ENCODE measurements at places on chromosomes 11 and 22.

GRCh38 chr11:2781408-2782274, 81.8 kb upstream of the KCNQ1OT1 start:
- no peak for DNase-seq

DNA sequence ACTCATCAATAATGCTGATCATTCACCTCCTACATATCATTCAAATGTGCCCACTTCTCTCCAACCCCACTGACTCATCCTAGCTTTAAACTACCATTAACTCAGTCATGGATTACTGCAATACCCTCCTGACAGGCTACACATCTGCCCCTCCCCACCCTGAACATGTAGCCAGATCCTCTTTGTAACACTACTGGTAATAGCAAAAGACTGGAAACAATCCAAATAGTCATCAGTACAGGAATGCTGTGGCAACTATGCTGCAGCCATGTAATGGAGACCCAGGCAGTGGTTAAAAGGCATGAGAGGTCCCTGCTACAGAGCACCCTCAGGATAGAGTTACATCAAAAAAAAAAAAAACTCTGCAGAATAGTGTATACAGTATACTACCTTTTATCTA, 16.6 kb downstream of the SLC43A3 start:
- DNase-seq = peak; percentile 73

- DNase-seq = peak; percentile 52
Observed at GRCh38 chr11:86115542-86116385, 46.9 kb upstream of the PICALM start.

DNA sequence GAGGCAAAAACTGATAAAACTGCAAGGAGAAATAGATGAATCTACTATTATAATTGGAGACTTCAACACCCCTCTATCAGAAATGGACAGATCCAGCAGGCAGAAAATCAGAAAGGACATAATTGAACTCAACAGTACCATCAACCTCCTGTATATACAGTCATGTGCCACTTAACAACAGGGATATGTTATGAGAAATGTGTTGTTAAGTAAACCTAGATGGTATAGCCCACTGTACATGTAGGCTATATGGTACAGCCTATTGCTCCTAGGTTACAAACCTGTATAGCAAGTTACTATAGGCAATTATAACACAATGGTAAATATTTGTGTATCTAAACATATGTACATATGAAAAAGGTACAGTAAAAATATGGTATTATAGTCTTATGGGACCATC, 66.8 kb upstream of the PHF21A start:
- DNase-seq = no peak

- peak; percentile 69 for DNase-seq
Observed at GRCh38 chr22:35835267-35835997, 117.8 kb downstream of the APOL5 start.

GRCh38 chr11:128628686-128629085, 41.3 kb upstream of the ETS1 start:
- no peak for DNase-seq

- DNase-seq = peak; percentile 29
Observed at GRCh38 chr11:111765320-111765983, 737 bp downstream of the PPP2R1B start.

- DNase-seq = peak; percentile 47
Observed at GRCh38 chr22:33018232-33018864, 39.8 kb downstream of the SYN3 start.

GRCh38 chr22:43658823-43659222, 153.3 kb downstream of the EFCAB6 start:
- no peak for DNase-seq

GRCh38 chr11:126415128-126415527, 59.6 kb downstream of the ST3GAL4 start:
- no peak for DNase-seq

GRCh38 chr11:21007297-21007696, 337.9 kb downstream of the NELL1 start:
- no peak for DNase-seq

- DNase-seq = no peak
Observed at GRCh38 chr11:117855186-117855845, 21.1 kb downstream of the FXYD6 start.

DNA sequence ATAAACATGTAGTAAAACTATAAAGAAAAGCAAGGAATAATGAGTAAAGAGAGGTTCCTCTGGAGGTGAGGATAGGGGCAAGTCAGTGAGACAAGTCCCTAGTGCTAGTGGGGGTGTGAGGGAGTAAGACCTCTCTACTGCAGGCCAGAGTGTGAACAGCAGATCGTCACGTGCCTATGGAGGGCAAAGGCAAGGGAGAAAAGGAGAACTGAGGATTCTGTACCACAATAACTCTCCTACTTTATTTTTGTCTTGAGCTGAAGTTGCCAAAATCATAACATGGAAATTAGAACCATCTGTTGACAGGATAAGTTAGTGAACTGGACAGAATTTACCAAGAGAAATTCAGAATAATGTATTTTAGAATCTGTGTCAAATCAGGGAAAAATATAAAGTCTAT, 77.6 kb downstream of the ENTHD1 start:
- no peak for DNase-seq

DNA sequence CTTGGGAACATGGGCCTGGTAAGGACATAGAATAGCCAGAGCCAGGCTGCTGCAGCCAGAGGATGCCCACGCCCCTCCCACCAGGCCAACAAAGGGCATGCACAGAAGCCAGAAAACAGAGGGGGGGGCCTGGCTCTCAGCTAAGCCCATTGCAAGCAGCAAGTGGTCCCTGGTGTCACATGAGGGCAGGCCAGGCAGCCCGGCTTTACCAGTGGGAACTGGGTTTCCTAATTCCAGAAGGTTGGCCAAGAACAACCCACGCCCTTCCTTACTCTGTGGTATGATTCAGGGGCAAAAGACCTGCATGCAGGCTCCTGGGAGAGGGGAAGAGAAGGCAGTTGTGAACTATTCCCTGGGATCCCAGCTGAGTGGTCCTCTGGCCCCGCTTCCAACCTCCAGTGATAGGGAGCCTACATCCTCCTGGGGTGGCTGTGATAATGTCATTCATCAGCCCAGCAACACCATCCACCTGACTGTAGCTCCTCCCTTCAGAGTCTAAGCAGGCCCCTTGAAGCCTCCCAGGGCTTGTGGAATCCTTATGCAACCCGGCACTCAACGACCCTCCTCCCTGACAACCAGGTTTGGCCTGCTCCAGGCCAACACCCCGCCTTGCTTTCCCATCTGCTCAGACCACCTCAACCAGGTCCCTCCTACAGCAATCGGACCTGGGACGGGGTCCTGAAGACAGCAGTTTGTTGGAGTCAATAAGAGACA, 62.1 kb upstream of the LMO1 start:
- no peak for DNase-seq

GRCh38 chr22:36746375-36746970, 29.4 kb downstream of the IFT27 start:
- DNase-seq = no peak

DNA sequence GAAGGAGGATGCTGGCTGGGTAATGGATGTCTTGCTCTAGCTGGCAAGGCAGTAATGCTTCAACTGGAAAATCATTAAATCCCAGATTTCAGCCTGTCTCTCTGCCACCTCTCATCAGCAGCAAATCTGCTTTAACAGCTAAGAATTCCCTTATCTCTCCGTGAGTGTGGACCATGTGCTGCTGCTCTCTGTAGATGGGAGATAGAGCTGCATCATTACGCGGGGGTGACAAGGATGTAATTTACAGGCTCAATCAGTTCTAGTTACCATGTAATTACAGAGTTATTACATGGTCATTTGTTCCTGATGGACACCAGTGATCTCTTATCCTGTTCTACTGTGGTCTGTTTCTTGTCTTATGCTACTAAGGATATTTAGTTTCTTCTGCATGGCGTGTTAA, 665.4 kb downstream of the NTM start:
- no peak for DNase-seq

- DNase-seq = peak; percentile 94
Observed at GRCh38 chr22:21816787-21817496, 50.5 kb downstream of the MAPK1 start.

GRCh38 chr11:130705670-130706421, 210.4 kb downstream of the SNX19 start:
- DNase-seq = no peak

GRCh38 chr11:37109286-37109585, 511.2 kb upstream of the RAG2 start:
- peak; percentile 76 for DNase-seq

GRCh38 chr11:87265979-87266378, 228.2 kb downstream of the TMEM135 start:
- no peak for DNase-seq

DNA sequence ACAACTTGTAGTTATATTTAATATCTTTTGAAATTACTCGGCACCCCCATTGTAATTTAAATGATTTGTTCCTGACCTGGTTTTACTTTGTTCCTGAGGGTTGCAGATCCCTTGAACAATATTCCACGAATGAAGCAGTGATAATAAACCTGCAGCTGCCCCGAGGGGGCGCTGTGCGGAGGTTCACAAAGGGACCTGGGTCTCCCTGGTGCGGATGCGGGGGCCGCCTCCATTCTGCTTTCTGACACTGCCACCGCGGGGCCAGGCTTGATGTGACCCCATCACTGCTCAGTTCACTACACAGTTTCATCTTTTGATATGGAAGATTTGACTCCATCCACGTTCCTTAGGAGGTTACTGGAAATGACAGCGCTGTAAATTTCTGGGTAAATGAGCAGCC, 62.9 kb upstream of the PRODH start:
- peak; percentile 20 for DNase-seq

DNA sequence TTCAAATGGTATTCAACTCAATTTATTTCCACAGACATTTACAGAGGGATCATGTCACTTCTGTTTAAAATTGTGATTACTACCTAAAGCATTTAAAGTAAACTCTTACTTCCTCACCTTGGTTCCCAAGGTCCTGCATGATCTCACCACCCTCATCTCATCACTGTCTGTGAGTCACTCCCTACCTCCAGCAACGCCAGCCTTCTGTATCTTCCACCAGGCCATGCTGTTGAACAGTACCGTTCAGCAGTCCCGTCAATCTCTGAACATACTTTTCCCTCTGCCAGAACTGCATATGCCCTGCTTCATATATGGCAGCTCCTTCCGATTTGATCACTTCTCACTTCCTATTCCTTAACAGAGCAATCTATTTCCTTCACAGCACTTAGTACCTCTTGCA, 2.0 kb downstream of the FBXO3 start:
- DNase-seq = peak; percentile 58

DNA sequence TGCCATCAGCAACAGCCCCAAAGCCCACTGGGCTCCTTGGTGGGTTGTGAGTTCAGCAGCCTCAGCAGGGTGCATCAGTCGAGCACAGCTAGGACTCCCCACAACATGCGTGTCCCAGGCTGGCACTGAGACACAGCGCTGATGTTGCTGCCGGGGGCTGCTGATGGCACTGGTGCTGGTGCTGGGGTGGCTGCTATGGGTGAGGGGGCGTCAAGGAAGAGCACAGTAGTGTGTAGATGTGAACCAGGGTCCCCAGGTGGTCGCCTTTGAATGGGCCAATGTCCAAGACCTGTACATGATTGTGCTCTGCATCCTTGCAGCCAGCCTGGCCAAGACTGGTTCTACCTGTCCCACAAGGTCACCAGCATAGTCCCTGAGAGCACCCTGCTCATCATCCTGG, 121.3 kb upstream of the SERPIND1 start:
- DNase-seq = no peak

DNA sequence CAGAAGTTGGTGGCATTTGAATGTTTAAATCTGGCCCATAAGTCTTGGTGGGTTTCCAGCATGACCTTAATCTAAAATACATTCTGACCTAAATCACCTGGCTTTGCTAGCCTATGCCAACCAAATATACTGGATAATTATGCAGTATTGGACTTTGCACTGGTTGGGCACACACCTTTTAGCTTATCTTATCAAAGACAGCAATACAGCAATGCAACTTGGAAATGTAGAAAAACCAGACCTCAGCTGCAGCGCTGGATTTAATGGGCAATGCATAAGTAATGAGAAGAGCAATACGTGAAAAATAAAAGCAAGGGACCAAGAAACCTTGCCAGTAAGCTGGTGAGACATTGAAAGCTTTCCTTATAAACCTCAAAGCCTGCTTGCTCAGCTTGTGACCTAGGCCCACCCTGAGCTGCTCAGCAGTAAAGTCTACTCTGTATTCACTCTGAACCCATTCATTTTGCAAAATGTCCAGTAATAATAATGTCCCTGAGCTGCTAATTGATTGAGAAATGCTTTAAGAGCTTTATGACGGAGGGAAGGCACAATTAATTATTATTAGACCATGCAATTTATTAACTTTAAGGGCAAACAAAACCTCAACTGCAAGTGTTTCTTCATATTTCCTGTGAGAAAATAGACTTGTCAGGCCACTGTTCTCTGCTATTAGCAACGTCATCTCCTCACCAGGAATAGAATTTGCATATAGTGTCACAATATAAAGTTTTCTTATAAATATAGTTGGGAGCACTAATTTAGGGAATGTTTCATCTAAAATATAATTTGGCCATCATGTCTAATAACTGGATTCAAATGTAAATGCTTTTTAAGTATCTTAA, 49.4 kb upstream of the CEP295 start:
- no peak for DNase-seq

GRCh38 chr11:70483077-70483861, 84.9 kb downstream of the CTTN start:
- peak; percentile 66 for DNase-seq

- DNase-seq = peak; percentile 32
Observed at GRCh38 chr22:37443977-37444376, 16.7 kb upstream of the ELFN2 start.

DNA sequence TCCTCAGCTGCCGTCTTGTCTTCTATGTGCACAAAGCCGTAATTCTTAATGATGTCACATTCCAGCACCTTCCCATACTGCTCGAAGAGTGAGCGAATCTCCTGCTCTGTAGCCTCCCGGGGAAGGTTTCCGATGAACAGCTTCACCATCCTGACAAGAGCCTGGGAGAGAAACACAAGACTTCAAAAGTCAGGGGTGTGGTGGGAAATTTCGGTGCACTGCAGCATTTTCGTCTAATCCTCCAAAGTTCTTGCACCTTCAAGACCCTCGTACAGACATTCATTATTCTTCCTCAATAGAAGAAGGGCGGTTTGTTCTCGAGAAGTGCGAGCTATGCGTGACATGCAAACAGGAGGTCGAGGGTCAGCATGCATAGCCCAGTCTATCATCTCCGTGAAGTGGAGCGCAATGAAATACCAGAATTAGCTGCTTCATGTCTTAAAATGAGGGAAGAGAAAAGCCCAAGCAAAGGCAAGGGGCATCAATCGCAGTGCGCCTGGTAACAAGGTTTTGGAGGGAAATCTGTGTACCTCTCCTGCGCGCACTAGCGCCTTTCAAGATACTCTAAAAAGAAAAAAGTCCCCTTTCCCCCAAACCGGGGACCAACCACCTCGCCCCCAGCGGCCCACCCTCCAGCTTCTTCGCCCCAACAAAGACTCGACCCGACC, 622 bp downstream of the RBM4B start:
- DNase-seq = no peak

DNA sequence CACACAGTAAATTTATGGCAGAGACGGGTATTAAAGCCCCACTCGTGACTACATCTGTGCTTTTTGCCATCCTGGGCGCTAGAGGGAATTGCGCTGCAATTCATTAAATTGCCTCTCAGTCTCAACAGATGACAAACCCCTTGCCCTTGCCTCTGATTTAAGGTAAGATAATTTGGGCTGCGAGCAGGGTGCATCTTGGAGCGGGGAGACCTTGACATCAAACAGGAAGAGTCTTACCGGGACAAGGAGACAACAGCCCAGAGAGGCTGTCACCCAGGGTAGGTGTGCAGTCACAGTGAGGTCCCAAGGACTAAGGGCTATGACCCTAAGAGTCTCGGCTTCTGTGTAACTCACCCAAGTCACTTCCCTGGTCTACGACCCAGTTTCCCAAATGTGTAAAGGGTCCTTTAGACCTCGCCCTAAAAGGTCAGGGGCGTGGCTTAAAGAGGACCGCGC, 449 bp upstream of the TOM1 start:
- peak; percentile 60 for DNase-seq

- peak; percentile 41 for DNase-seq
Observed at GRCh38 chr11:88345408-88345807, 7.9 kb upstream of the CTSC start.

All from ELR (cell line).